ENCODE measurements at places on chromosomes 2 and 18.

- no peak for DNase-seq
These were observed 35.2 kb downstream of the ANXA4 start for GRCh38 chr2:69776886-69777785.

DNA sequence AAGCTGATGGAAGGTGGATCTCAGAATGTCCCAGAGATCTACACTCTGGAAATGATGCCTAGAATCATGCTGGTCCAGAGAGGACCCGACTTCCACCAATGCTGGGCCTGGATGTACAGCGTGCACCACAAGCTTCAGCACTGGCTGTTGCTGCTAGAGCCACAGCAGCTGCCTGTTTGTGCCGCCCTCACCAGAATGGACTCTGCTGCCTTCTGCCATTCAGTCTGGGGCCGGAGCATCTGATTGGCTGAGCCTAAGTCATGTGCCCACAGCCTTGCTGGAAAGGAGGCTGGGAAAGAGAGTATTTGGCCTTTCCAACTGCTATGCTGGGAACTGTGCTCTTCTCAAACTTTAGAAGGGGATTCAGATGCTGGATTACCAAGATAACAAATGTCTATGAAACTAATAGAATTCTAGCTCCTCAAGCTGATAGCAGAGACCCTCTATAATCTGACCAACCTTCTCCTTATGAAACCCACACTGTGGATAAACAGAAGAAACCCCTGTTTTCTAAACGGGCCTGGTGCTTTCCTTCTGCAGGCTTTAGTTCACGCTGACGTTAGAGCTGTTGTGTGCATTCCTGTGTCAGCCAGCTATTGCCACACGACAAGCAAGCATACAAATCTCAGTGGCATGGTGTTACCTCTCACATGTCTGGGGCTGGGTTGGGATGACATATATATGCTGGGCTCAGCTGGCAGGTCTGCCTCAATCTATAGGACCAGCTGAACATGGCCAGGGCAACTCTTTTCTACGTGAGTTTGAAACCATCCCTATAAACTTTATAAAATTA is 4.1 kb upstream of the LOXHD1 start:
- DNase-seq: peak; percentile 2

GRCh38 chr2:118525346-118525745 is 322.1 kb downstream of the EN1 start:
- DNase-seq: no peak

GRCh38 chr2:158756976-158757375 is 38.1 kb upstream of the DAPL1 start:
- no peak for DNase-seq

GRCh38 chr2:77864426-77864825 is 342.2 kb upstream of the LRRTM4 start:
- no peak for DNase-seq

DNA sequence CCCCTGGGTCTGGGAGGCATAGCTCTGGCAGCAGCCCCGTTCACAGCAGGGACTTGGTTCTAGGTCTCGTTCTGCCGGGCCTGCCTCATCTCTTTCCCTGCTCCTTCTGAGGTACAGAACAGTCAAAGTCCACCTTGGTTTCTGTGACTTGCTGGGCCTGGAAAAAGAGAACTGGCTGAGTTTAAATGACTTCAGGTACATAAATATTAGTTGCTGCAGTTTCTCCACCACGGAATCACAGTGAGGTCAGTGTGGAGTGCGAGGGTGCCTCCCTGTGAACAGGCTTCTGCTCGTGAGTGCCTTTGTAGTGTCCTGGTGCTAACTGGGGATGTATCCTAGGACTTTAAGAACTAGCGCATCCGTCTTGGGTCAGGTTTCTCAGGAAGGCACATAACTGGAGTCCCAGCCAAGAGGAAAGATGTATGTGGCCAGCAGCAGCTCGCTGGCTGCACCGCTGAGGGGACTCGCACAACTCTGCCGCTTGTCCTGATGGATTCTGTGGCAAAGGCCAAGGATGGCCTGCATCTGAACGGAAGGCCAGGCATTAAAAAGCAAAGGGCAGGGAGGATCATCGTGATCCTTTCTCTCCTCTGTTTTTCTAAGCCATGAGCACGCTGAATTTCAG is 188.6 kb downstream of the SH3RF3 start:
- DNase-seq: no peak

DNA sequence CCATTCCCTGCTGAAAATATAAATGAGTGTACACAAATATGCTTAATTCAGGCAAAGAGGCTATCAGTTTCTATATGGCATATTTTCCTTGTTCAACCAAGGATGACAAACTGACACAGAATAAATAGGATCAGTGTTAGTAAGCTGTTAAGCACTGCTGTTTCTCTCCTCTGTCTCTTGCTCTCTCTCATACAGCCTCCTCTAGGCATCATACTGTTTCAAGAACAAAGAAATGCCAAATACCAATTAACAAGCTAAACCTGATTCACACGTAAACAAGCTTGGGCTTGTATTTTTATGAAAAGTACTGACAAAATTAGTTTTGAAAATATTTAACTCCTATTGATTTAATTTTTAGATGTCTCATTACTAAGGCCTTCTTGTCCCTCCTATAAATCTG is 1027.2 kb upstream of the ACVR2A start:
- DNase-seq: no peak

GRCh38 chr2:65605058-65605742 is 172.8 kb upstream of the SPRED2 start:
- no peak for DNase-seq

- peak; percentile 23 for DNase-seq
These were observed 57.1 kb downstream of the RMDN2 start for GRCh38 chr2:37982147-37982582.

- no peak for DNase-seq
These were observed 35.0 kb downstream of the CERKL start for GRCh38 chr2:181621779-181622490.

- no peak for DNase-seq
These were observed 2.4 kb downstream of the CYP26B1 start for GRCh38 chr2:72145289-72145657.

GRCh38 chr18:63487676-63488075 is 10.9 kb downstream of the SERPINB5 start:
- DNase-seq: no peak

GRCh38 chr18:38427234-38427633 is 861.6 kb upstream of the CELF4 start:
- DNase-seq: peak; percentile 10

GRCh38 chr2:950080-950966 is at the start of gene SNTG2:
TSS of gene SNTG2 (plus strand) at chr2:950849. CDS start at chr2:950997, 148 bp downstream.
- DNase-seq: no peak

Data from NCI-H774 (cell line).